ENCODE measurements at places on chromosomes 5 and 9. TPM values are rescaled to one million over a fixed set of nuclear protein-coding genes. Genes with fewer than 3 reads are reported as not detected.

- no peaks in the 10 kb centered on the region for H3K36me3 ChIP-seq
- H3K27me3 ChIP-seq: no peaks in the 10 kb centered on the region
- H3K27ac ChIP-seq: no peak overlapping the region
- H3K4me3 ChIP-seq: no peak overlapping the region
- no peaks in the 10 kb centered on the region for H3K4me1 ChIP-seq
- DNase-seq: no peak
These were observed 176.1 kb upstream of the RASEF start for GRCh38 chr9:83238871-83239640.

- H3K4me1 ChIP-seq: no peaks in the 10 kb centered on the region
- no peaks in the 10 kb centered on the region for H3K27me3 ChIP-seq
- no peak overlapping the region for H3K4me3 ChIP-seq
- no peaks in the 10 kb centered on the region for H3K36me3 ChIP-seq
These were observed 76.3 kb upstream of the MAMDC2 start for GRCh38 chr9:69967344-69967743.

DNA sequence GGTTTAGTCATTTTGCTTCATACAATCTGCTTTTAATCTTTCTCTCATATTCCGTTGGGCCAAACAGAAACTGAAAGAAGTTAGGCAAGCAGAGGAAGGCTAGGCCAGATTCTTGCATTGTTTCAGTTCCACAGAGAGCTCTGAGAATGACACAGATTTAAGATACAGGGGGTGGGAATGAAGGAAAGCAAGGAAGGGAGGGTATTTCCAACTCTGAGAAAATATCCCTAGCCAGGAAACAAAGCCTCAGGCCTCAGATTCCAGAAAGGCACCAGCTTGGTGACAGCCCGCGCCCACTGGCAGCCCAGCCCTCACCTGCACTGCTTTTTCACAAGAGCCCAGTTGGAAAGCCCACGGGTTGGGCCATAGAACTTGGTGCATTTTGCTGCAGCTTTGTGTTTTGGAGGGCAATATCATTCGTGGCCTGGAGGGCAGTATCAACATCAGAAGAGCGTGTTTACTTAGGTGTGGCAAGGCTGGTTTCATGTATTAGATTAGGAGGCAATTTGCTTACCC lies 63.5 kb downstream of the ENC1 start:
- H3K36me3 ChIP-seq: no peaks in the 10 kb centered on the region
- H3K4me3 ChIP-seq: no peak overlapping the region
- no peak overlapping the region for H3K27ac ChIP-seq
- DNase-seq: no peak
- peaks cover 22% of the 10 kb centered on the region for H3K4me1 ChIP-seq

DNA sequence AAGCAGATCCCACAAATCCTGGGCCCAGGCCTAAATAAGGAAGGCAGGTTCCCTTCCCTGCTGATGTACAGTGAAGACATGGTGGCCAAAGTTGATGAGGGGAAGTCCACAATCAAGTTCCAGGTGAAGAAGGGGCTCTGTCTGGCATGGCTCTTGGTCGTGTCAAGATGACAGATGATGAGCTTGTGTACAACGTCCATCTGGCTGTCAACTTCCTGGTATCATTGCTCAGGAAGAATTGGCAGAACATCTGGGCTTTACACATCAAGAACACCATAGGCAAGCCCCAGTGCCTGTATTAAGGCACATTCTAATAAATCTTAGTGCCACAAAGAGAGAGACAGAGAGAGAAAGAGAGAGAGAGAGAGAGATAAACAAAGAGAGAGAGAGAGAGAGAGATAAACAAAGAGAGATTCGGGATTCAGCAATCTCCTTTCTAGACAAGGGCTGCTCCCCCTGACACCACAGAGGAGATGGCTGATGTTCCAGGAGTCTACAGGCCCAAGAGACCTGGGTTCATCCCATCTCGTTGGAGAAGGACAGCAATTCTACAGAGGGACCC lies 45.5 kb upstream of the HSPA9 start:
- no peak overlapping the region for H3K27ac ChIP-seq
- no peaks in the 10 kb centered on the region for H3K36me3 ChIP-seq
- no peaks in the 10 kb centered on the region for H3K4me1 ChIP-seq
- no peak for DNase-seq
- no peaks in the 10 kb centered on the region for H3K27me3 ChIP-seq

DNA sequence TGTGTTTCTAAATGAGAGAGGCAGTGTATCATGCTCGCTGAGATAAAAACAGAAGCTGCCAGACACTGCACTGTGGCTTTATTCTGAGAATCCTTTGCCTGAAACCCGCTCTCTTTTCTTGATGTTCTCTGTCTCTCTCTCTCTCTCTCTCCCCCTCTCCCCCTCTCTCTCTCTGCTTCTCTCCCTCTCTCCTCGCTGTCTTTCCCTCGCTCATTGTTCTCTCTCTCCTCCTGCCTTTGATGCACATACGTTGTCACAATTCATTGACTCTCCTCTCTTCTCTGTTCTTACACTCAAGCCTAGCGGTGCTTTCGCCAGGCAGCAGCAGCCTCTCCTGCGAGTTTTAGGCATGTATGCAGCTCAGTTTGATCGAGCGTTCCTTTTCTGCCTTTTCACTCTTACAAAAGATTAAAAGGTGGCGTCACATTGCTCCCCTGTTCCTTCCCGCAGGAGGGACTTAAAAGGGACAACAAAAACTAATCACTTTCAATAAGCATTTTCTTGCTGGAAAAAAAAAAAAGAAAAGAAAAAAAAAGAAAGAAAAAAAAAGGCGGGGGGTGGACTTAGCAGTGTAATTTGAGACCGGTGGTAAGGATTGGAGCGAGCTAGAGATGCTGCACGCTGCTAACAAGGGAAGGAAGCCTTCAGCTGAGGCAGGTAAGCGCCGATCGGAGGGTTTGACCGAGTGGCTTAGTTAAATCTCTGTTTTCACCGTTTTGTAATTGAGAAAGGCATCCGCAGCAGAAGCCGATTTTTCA lies 717.9 kb upstream of the WWC1 start:
- H3K27ac ChIP-seq: no peak overlapping the region
- DNase-seq: no peak
- H3K4me1 ChIP-seq: no peaks in the 10 kb centered on the region
- H3K36me3 ChIP-seq: no peaks in the 10 kb centered on the region
- H3K27me3 ChIP-seq: peaks cover 99% of the 10 kb centered on the region

DNA sequence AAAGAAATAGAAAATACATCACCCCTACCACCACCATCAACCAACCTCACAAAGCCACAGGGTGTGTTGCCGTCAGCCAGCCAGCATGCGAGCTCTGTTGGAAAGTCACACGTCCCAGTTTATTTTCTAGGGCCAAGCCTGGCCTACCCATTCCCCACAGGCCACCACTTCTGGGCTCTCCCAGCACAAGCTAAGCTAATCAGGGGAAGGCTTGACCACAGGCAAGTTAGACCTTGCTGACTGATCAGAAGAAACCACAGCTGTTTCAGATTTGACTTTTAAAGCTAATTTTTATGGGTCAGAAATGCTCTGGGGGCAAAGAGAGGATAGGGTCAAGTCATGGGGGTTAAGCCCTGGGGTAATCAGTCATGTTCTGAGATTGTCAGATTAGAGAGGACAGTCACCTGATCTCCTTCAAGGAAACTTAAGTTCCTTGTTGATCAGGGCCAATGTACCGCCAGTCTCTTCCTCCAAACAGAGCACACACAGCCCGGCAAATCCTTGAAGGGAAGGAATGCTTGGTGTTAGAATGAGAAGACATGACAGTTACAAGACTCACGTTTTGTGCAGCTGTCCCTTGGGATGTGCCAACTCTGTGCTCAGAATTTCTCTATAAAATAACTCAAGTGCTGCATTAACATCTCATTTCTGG lies 7.6 kb downstream of the SHB start:
- no peaks in the 10 kb centered on the region for H3K27me3 ChIP-seq
- no peak for DNase-seq
- H3K27ac ChIP-seq: no peak overlapping the region
- peaks cover 33% of the 10 kb centered on the region for H3K36me3 ChIP-seq
- H3K4me3 ChIP-seq: no peak overlapping the region
- peaks cover 39% of the 10 kb centered on the region for H3K4me1 ChIP-seq

DNA sequence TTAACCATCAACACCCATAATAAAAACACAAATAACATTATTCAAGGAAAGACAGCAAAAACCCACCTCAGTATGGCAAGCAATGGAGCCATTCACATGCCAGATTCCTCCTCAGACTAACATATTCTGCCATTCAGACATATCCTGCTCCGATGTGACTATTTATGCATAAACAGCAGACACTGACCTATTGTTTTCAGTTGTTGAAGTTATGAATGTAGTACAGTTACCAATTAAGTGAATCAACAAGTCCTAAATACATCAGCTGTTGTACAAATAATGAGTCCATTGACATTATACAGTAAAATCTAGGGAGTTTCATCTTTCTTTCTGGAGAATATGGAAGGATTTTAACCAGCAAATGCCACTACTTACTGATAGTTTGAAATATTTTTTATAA lies 131.7 kb downstream of the DENND1A start:
- no peaks in the 10 kb centered on the region for H3K27me3 ChIP-seq
- H3K4me3 ChIP-seq: no peak overlapping the region
- H3K36me3 ChIP-seq: no peaks in the 10 kb centered on the region
- no peak overlapping the region for H3K27ac ChIP-seq
- H3K4me1 ChIP-seq: no peaks in the 10 kb centered on the region
- DNase-seq: no peak

DNA sequence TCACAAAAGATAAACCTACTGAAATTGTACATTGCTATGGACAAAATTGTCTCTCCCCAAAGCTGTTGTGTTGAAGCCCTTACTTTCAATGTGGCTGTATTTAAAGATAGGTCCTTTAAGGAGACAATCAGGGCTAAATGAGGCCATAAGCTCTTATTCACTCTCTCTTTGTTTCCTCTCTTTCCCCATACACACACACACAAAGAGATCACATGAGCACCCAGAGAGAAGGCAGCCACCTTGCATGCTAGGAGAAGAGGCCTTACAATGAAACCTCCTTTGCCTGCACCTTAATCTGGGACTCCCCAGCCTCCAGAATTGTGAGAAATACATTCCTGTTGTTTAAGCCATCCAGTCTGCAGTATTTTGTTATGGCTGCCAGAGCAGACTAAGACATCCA lies 1295.6 kb upstream of the CDH6 start:
- no peak overlapping the region for H3K4me3 ChIP-seq
- no peak overlapping the region for H3K27ac ChIP-seq
- H3K27me3 ChIP-seq: no peaks in the 10 kb centered on the region
- no peak for DNase-seq
- H3K4me1 ChIP-seq: no peaks in the 10 kb centered on the region

DNA sequence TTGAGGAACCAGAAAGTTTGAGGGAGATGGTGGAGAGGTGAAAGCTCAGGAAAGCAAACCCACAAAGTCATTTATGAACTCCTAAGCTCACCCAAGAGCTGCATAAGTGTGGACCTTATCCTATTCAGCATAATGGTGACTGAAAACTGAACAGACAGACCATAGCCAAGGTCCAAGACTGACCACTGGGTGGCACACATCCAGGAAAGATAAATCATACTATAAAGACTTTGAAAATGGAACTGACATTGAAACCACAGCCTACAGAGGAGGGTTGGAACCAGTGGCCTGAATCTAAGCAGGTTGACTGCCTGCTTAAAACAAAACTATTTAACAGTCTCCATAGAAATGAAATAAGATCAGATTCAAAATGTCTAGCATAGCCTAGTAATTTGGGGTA lies 121.0 kb upstream of the RGS7BP start:
- no peaks in the 10 kb centered on the region for H3K36me3 ChIP-seq
- H3K27ac ChIP-seq: no peak overlapping the region
- H3K4me1 ChIP-seq: no peaks in the 10 kb centered on the region
- H3K4me3 ChIP-seq: no peak overlapping the region
- peak; percentile 64 for DNase-seq

DNA sequence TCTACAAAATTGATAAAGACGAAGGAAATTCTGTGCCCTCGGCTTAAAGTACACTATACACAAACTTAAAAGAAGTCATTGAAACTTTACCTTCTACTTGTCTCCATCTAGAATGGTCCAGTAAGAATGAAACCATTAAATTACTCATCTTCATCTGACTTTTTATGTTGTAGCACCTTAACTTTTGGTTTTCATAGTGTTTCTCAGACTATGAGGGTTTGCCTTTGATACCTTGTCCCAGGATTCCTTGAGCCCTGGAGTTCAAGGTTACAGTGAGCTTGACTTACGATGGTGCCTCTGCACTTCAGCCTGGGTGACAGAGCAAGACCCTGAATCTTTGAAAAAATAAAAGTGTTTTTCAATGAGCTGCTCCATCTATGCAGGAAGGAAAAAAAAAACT lies 132.2 kb downstream of the CDC42SE2 start:
- DNase-seq: no peak
- H3K27ac ChIP-seq: no peak overlapping the region
- H3K27me3 ChIP-seq: no peaks in the 10 kb centered on the region
- no peaks in the 10 kb centered on the region for H3K4me1 ChIP-seq
- H3K36me3 ChIP-seq: peaks cover 9% of the 10 kb centered on the region

GRCh38 chr9:134625361-134626068 lies 16.1 kb upstream of the COL5A1 start:
- no peaks in the 10 kb centered on the region for H3K36me3 ChIP-seq
- no peaks in the 10 kb centered on the region for H3K27me3 ChIP-seq
- peak overlapping the region; percentile 49 for H3K27ac ChIP-seq
- peak; percentile 8 for DNase-seq

- H3K36me3 ChIP-seq: peaks cover 22% of the 10 kb centered on the region
- H3K4me1 ChIP-seq: no peaks in the 10 kb centered on the region
- H3K27ac ChIP-seq: no peak overlapping the region
- H3K4me3 ChIP-seq: no peak overlapping the region
- H3K27me3 ChIP-seq: no peaks in the 10 kb centered on the region
- DNase-seq: no peak
These were observed 78.2 kb downstream of the GOLM1 start for GRCh38 chr9:86021166-86021565.

- H3K27ac ChIP-seq: no peak overlapping the region
- DNase-seq: no peak
- H3K4me1 ChIP-seq: no peaks in the 10 kb centered on the region
- H3K27me3 ChIP-seq: no peaks in the 10 kb centered on the region
- no peaks in the 10 kb centered on the region for H3K36me3 ChIP-seq
These were observed 1518.2 kb downstream of the EFNA5 start for GRCh38 chr5:106152569-106152968.

DNA sequence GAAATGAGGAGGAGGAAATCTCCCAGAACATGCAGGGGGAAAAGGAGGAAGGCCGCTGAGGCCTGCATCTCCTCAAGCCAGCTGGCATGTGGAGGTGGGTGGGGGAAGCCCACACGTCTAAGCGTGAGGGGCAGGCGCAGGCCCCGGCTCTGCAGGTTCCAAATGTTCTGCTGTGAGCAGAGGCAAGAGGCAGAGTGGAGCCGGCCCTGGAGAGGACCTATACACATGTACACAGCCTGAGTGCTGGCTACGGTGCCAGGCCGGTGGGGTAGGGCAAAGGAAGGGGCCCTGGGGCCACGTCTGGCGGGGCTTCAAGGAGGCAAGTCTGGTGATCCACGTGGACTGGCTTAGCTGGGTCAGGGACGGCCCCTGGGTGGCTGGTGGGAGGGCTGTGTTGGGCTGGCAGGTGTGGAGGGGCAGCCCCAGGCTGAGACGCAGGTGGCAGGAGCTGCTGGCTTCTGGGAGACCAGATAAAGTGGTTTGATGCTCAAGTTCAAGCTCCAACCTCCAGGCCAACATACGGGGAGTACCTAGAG lies 26.4 kb downstream of the LPCAT1 start:
- H3K4me1 ChIP-seq: no peaks in the 10 kb centered on the region
- H3K36me3 ChIP-seq: peaks cover 60% of the 10 kb centered on the region
- H3K27ac ChIP-seq: no peak overlapping the region
- no peaks in the 10 kb centered on the region for H3K27me3 ChIP-seq
- no peak for DNase-seq

Gene UQCRQ
- total RNA-seq: 198 TPM

Gene PRR16
- total RNA-seq: 2.4 TPM

Gene EQTN
- not detected for total RNA-seq

Gene FOXI1
- total RNA-seq: not detected

Gene ADCY2
- not detected for total RNA-seq

Gene BHMT
- total RNA-seq: not detected

Gene EPB41L4B
- total RNA-seq: 11.2 TPM
